IPS DF 6.9 (cell line): ENCODE measurements at places on chromosomes 5 and 9.
A peak's percentile ranks its signal among the peaks of the same experiment; 100 is the strongest.

DNA sequence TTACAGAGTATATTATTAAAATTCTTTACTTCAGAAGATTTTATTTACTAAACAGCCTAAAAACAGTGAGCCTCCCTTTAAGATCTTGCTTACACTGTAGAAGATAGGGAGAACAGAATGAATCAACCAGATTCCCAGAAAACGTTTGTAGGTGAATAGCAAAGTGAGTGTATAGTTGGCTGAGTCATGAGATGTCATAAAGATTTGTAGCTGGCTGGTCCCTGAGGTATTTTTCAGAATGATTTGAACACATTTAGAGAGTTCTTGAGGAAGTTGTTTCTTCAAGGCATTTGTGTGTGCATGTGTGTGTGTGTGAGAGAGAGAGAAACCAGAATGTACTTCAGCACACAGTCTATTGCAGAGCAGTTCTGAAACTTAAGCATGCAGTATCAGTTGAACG lies 159.4 kb upstream of the PRR16 start:
- no peak for DNase-seq

DNA sequence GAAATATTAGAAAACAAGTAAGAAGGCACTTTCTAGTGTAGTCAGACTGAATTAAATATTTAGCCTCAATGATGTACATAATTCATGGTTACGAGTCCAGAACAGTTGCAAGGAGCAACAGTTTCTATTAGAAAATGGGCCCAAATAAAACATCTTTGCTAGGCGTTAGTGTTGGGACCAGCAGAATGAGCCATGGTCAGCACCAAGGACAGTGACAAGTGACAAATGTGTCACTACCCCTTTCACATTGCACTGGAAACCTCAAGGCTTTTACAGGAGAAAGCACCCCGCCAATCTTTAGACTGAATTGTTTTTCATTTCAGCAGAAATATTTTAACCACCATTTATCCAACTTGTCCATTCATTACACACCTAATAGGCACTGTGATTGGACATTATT lies 301.3 kb upstream of the ADCY2 start:
- peak; percentile 43 for DNase-seq

DNA sequence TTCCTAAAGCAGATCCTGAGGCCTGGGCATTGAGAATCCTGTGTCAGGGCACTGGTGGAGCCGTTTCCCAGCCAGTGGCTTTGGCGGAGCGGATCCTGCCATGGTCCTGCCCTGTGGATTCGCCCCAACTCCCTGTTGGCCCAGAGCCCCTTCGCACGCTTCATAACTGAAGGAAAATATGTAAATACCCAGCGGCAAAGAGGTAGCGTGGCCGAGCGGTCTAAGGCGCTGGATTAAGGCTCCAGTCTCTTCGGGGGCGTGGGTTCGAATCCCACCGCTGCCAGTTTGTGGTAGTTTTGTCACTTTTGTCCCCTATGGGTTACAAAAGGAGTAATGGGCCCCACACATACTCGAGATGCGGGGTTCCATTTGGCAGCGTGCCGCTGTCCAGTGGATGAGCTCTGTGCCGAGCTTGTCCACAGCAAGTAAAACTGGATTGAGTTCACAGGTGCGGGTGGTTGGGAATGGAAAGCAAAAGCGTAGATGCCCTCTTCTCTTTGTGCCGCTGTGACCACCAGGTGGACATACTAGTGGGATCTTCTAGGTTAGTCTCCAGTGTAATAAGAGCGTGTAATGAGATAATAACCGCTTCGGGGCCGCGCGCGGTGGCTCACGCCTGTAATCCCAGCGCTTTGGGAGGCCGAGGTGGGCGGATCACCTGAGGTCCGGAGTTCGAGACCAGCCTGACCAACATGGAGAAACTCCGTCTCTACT lies 17.3 kb downstream of the TRIM7 start:
- no peak for DNase-seq

DNA sequence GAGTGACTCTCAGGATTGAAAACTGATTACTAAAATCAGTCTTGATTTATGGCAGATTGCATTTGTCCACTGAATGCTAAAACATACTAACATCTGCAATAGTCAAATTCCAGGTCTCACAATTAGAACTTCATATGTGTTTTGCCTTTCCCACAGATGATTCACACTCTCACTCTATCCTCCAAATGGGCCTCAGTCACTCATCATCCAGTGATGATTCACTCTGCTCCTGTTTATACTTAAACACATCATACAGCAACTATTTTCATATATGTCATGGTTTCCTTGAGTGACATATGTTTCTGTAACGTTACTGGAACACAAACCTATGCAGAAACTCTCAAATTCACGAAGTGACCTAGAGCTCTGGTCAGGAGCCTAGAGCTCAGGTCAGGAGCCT lies 512.9 kb downstream of the HINT1 start:
- DNase-seq: no peak

GRCh38 chr9:110742741-110743371 lies 74.3 kb downstream of the MUSK start:
- DNase-seq: peak; percentile 11

DNA sequence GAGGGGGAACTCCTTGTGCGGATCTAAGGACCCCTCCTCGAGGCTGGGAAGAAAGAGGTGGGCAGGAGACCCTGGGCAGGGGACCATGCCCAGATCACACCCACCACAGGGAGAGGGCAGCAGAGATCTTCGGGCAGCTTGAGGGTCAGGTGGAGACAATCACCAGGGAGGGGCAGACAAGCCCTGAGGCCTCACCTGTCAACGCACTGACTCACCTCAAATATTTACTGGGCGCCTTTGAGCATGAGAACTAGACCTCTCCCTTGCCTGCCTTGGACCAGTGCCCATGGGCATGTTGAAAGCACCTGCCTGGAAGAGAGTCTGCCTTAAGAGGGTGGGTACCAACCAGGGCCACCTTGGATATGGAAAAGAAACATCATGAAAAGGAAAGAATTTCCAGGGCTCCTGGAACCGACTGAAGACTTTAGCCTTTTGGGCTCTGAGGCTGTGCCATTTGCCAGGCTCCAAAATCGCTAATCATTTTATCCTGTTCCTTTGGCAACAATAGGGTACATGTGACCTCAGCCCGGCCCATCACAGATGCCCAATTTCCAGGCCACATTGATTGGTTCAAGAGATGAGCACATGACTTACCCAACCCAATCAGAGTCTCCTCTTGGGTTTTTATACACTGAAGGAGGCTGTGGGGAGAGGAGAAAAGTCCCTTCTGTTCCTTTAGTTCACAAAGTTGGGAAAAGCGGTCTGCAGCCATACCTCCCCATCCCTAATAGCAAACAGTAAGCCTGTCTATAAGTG lies 10.4 kb upstream of the SPINK4 start:
- DNase-seq: no peak

GRCh38 chr5:158421319-158421718 lies 562.4 kb upstream of the CLINT1 start:
- no peak for DNase-seq
